ENCODE measurements at places on chromosomes 4 and X.

DNA sequence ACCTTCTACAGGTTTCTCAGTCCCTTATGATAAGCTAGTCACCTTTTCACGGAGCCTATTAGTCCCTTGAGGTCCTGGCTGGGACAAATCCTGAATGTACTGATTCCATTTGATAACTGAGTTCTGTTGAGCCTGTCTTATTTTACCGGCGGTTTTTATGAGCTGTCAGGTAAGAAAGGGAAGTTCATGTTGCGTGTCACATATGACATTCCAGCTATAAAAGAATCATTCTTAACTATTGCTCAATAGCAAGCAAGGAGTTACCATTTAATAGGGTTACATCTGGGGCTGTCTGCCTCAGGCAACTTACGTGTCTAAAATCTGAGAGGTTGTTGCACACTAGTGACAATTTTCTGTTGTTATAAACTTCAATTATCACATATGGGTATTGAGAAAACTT lies 394.6 kb downstream of the TECRL start:
- no peaks in the 10 kb centered on the region for H3K4me1 ChIP-seq
- no peak for DNase-seq
- H3K27me3 ChIP-seq = no peaks in the 10 kb centered on the region
- H3K4me3 ChIP-seq = no peak overlapping the region

DNA sequence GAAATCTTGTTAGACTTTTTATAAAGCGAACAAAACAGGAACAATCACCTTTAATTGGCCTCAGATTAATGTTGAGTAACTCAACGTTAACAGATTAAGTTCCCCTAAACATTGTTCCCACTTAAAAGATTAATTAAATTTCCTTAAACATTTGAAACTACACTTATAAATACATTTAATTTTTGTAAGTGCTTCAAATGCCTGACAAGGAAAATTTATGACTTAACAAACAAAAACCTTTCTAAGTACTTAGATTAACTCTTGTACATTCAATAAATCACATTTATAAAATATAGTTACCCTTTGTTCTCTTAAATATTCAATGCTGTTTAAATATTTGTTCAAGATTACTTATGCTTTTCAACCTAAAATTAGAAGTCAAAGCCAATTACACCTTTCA lies 39.4 kb upstream of the OCIAD2 start:
- no peak for DNase-seq
- H3K4me1 ChIP-seq = peaks cover 17% of the 10 kb centered on the region
- no peak overlapping the region for H3K27ac ChIP-seq
- H3K27me3 ChIP-seq = no peaks in the 10 kb centered on the region

DNA sequence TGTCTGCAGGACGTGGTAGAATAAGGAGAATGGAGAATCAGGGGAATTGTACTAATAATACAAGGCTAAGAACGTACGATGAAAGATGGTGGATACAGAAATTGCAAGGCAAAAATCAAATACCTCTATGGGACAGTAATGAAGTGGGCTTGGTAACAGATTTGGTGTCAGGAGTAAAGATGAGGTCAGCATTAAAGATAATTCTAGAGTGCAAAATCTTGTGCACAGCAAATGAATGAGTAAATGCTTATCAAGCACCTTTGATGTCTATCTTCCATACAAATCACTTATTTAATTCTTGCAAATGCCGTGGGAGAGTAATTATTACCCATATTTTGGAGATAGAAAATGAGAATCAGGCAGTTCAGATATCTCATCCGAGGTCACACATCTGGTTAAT lies 70.9 kb downstream of the DDX60 start:
- no peak overlapping the region for H3K4me3 ChIP-seq
- DNase-seq = no peak
- no peak overlapping the region for H3K27ac ChIP-seq
- H3K4me1 ChIP-seq = no peaks in the 10 kb centered on the region
- H3K36me3 ChIP-seq = peaks cover 5% of the 10 kb centered on the region
- H3K27me3 ChIP-seq = no peaks in the 10 kb centered on the region

DNA sequence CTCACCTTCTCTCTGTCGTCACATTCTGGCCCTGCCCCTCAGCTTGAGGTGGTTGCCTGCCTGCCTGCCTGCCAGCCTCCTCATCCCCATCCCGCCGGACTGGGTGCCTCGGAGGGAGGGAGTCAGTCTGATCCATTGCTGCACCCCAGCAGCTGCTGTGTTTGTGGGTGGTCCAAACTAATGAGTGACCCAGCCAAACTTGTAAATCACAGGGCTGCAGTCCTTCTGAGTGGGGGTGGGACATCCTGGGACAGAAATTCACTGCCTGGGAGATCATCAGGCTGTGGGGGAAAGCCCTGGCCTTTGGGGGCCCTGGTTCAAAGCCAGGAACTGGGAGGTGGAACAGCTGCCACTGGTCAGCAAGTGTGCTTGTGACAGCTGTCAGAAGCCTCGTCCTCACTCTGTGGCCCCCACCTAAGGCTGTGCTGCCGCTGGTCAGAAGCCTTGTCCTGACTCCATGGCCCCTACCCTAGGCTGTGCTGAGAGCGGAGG lies 5.6 kb downstream of the GPR78 start:
- peaks cover 1% of the 10 kb centered on the region for H3K27me3 ChIP-seq

DNA sequence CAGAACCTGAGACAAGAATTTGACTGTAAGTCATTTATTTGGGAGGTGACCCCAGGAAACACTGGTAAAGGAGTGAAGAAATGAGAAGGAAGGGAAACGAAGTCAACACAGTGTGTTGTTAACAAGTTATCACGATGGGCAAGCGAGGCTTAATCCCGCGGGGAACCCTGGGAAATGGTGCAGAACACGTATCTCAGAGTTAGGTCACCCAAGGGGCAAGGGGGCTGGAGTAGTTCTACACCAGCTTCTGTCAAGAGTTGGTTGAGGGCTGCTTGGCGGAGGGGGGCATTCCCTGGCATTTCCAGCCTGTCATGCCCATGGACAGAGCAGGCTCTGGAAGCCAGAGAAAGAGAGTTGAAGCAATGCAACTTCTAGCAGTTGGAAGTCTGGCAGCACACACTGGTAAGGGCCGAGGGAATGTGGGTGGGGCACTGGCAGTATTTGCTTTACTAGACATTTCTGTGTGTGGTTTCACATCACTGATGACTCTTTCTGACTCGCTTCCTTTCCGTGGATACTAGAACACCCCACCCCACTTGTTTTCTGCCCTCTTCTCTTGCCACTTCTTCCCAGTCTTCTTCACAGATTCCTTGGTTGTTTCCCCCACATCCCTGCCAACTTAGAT lies 52.2 kb upstream of the ADGRG2 start:
- no peaks in the 10 kb centered on the region for H3K36me3 ChIP-seq
- no peaks in the 10 kb centered on the region for H3K27me3 ChIP-seq
- H3K4me1 ChIP-seq = no peaks in the 10 kb centered on the region
- no peak overlapping the region for H3K27ac ChIP-seq
- DNase-seq = no peak

DNA sequence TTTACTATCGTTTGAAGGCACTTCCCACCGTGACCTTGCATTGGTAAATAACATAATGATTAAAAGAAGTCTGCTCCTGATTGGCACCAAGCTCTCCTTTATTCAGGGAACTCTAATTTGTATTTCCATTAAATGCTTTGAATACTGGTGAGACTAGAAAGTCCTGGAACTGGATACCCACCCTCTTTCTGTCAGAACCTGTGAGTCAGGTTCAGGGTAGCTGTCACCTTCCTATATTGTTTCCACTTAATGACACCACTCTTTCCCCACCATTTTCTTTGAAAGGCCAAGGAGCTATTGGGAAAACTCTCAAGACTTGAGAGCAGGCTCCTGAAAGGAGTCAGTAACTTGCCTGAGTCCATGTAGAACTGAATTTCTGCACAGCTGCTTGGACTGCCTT lies 55.9 kb upstream of the RASSF6 start:
- no peak overlapping the region for H3K4me3 ChIP-seq
- H3K27me3 ChIP-seq = no peaks in the 10 kb centered on the region
- no peak for DNase-seq
- H3K36me3 ChIP-seq = no peaks in the 10 kb centered on the region
- H3K4me1 ChIP-seq = no peaks in the 10 kb centered on the region
- no peak overlapping the region for H3K27ac ChIP-seq

DNA sequence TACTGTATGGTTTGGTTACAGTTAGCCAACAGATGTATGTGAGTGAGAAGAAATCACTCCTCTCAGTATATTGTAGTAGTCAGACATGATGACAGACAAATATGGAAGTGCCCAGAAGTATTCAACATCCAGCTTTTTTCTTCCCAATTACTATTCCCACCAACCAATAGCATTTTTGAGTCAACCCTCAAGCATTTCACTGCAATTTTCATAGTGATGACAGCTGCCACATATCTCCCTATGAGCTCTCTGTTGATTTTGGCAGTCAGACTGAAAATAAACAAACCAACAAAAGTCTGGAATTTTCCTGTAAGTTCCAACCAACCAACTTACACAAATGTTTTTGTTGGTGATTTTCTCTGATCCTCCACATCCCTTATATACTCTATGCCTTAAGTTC lies 8.2 kb upstream of the TRAM1L1 start:
- no peaks in the 10 kb centered on the region for H3K4me1 ChIP-seq
- no peaks in the 10 kb centered on the region for H3K36me3 ChIP-seq
- no peak overlapping the region for H3K27ac ChIP-seq

DNA sequence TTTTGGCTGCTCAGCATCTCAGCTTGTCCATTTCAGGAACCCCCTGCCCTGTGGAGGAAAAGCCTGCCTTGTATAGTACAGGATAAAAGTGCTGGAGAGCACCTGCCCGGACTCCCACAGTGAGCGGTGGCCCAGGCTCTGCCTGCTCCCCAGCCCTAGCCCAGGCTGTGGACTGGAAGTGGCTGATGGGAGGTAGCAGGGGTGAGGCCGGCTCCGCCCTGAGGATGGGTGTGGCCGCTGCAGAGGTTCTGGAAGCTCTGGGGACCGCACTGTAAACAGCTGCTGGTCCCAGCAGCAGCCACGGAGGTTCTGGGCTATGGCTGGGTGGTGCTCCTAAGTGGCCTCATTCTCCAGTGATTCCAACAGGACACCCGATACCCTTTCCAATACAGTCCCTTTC lies 56.6 kb upstream of the HELT start:
- DNase-seq = no peak
- no peaks in the 10 kb centered on the region for H3K4me1 ChIP-seq
- H3K36me3 ChIP-seq = no peaks in the 10 kb centered on the region
- H3K27me3 ChIP-seq = peaks cover 7% of the 10 kb centered on the region
- no peak overlapping the region for H3K4me3 ChIP-seq

GRCh38 chr4:57051095-57051494 lies 59.1 kb downstream of the IGFBP7 start:
- H3K27ac ChIP-seq = no peak overlapping the region
- H3K4me3 ChIP-seq = no peak overlapping the region
- no peak for DNase-seq

- H3K4me1 ChIP-seq = no peaks in the 10 kb centered on the region
- no peak overlapping the region for H3K4me3 ChIP-seq
- H3K27ac ChIP-seq = no peak overlapping the region
- no peaks in the 10 kb centered on the region for H3K27me3 ChIP-seq
- no peak for DNase-seq
- no peaks in the 10 kb centered on the region for H3K36me3 ChIP-seq
These were observed 264.6 kb downstream of the TENM3 start for GRCh38 chr4:182507805-182508204.

DNA sequence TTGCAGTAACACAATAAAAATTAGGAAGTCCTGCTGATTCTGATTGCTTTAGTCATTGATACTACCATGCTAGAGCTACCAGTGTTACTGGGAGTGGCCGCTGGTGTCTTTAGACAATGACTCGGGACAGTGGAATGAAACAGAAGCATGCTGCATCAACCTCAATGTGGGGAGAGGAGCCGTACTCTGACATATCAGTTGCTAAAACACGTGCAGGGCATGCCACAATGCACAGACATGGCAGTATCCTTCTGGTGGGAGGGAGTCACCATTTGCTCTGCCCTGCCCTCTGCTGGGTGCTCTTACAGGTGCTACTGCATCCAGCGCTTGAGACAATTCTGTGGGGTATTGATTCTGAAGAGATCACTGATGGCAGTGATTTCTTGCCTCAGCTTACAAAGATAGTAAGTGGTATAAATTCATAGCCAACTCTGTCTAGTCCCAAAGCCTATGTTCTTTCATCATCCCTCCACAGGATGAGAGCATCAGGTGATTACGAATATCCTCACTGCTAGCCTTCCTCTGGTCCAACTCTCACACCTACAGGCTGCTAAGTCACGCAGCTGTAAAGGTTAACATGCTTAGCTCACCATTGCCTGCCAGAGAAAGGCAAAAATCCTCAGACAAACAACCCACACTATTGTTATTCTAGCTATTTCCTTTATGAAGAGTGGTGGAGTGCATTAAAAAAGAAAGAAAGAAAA lies 43.7 kb downstream of the NSG1 start:
- H3K27me3 ChIP-seq = no peaks in the 10 kb centered on the region
- peaks cover 17% of the 10 kb centered on the region for H3K36me3 ChIP-seq
- H3K4me3 ChIP-seq = no peak overlapping the region
- peak; percentile 48 for DNase-seq

GRCh38 chrX:10030570-10030969 lies 63.4 kb downstream of the CLDN34 start:
- H3K4me1 ChIP-seq = no peaks in the 10 kb centered on the region
- no peaks in the 10 kb centered on the region for H3K27me3 ChIP-seq
- no peaks in the 10 kb centered on the region for H3K36me3 ChIP-seq
- H3K4me3 ChIP-seq = no peak overlapping the region

GRCh38 chrX:134172588-134173259 lies 64.3 kb upstream of the CCDC160 start:
- H3K27ac ChIP-seq = no peak overlapping the region
- H3K4me1 ChIP-seq = peaks cover 9% of the 10 kb centered on the region
- H3K4me3 ChIP-seq = peak overlapping the region; percentile 72
- DNase-seq = no peak
- no peaks in the 10 kb centered on the region for H3K27me3 ChIP-seq
- no peaks in the 10 kb centered on the region for H3K36me3 ChIP-seq

DNA sequence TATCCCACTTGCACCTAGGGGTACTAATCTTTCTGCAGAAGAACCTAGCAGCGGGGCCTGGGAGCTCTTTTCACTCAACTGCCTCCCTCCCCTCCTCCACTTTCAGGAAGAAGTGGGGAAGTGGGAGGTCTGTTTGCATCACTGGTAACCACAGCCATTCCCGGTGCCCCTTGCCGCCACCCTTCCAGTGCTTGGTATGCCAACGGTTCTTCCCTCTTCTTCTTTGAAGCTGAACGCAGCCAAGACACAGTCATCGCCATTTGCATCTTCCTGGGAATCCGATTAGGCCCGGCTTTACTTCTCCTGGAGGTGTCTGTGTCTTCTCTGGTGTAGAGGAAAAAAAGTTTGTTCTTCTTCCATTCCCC lies 47.2 kb upstream of the RBPJ start:
- no peaks in the 10 kb centered on the region for H3K36me3 ChIP-seq
- no peaks in the 10 kb centered on the region for H3K27me3 ChIP-seq
- no peak for DNase-seq
- no peak overlapping the region for H3K4me3 ChIP-seq

DNA sequence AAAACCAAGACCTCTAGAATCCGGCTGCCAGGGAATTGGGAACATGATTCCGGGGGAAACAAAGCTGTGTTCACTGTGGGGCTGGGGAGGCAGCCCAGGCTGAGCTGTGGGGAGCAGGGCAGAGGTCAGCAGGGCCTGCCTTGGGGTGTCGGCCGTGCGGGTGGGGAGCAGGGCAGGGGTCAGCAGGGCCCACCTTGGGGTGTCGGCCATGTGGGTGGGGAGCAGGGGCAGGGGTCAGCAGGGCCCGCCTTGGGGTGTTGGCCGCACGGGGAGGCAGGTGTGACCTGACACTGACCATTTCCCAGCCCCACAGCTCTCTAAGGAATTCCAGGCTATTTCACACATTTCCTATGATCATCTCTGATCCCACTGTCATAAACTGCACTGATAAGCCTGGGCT lies 45.6 kb upstream of the CPLX1 start:
- H3K27me3 ChIP-seq = no peaks in the 10 kb centered on the region
- no peak overlapping the region for H3K4me3 ChIP-seq
- no peaks in the 10 kb centered on the region for H3K4me1 ChIP-seq
- H3K27ac ChIP-seq = no peak overlapping the region
- peaks cover 35% of the 10 kb centered on the region for H3K36me3 ChIP-seq
